Thymus (tissue), 14 donors: ENCODE measurements at places on chromosomes 5 and 9. TPM values are rescaled to one million over a fixed set of nuclear protein-coding genes. Genes with fewer than 3 reads are reported as not detected.

- H3K27ac ChIP-seq = no peak overlapping the region
- no peaks in the 10 kb centered on the region for H3K27me3 ChIP-seq
- peaks cover 2% of the 10 kb centered on the region for H3K4me1 ChIP-seq
- no peaks in the 10 kb centered on the region for H3K36me3 ChIP-seq
Measured at GRCh38 chr5:171757853-171758535, 27.6 kb upstream of the SMIM23 start.

DNA sequence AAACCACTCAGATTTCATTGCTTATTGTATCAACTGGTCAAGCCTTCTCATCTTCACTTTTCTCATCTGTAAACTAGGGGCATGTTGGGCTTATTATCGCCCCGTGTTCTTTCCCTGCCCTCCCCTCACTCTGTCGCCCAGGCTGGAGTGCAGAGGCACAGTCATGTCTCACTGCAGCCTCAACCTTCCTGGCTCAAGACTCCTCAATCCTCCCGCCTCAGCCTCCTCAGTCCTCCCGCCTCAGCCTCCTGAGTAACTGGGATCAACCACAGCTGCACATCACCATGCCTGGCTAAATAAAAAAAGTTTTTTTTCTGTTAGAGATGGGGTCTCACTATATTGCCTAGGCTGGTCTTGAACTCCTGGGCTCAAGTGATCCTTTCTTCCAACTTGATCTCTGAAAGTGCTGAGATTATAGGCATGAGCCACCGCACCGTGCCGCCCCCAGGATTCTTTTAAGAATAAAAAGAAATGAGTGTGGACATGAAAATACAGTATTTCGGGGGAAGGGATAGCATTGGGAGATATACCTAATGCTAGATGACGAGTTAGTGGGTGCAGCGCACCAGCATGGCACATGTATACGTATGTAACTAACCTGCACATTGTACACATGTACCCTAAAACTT lies 2.0 kb downstream of the MAML1 start:
- peaks cover 34% of the 10 kb centered on the region for H3K36me3 ChIP-seq
- H3K27me3 ChIP-seq = no peaks in the 10 kb centered on the region
- no peak for DNase-seq
- H3K4me1 ChIP-seq = peaks cover 10% of the 10 kb centered on the region
- peak overlapping the region; percentile 94 for H3K4me3 ChIP-seq
- H3K27ac ChIP-seq = no peak overlapping the region

GRCh38 chr9:118455788-118456187 lies 751.6 kb downstream of the TLR4 start:
- no peak overlapping the region for H3K27ac ChIP-seq
- no peaks in the 10 kb centered on the region for H3K27me3 ChIP-seq
- no peaks in the 10 kb centered on the region for H3K4me1 ChIP-seq

- peaks cover 15% of the 10 kb centered on the region for H3K4me1 ChIP-seq
- no peak overlapping the region for H3K27ac ChIP-seq
- no peak for DNase-seq
- H3K4me3 ChIP-seq = peak overlapping the region; percentile 67
Measured at GRCh38 chr9:128341435-128341849, 1.1 kb downstream of the SLC27A4 start.

DNA sequence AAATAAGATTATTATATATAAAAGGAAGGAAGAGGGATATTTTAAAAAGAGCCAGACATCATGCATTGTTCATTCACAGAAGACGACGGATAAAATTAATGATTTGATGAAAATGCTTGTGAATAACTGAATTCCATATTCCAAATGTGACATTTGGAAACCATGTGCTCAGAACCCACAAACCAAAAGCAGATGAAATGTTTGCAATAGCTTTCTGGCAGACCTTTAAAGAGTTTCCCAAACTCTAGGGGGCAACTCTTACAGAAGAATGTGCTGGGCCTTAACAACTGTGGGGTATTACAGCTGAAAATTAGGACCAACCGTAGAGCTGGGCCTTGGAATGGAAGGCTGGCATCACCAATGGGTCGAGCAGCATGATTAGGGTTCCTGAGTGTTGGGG lies 471.0 kb downstream of the EFNA5 start:
- DNase-seq = no peak
- H3K27ac ChIP-seq = no peak overlapping the region
- H3K27me3 ChIP-seq = no peaks in the 10 kb centered on the region
- no peak overlapping the region for H3K4me3 ChIP-seq
- H3K36me3 ChIP-seq = no peaks in the 10 kb centered on the region
- no peaks in the 10 kb centered on the region for H3K4me1 ChIP-seq

GRCh38 chr9:25205285-25205684 lies 473.0 kb downstream of the TUSC1 start:
- no peak overlapping the region for H3K4me3 ChIP-seq
- H3K27me3 ChIP-seq = no peaks in the 10 kb centered on the region
- no peak overlapping the region for H3K27ac ChIP-seq
- H3K4me1 ChIP-seq = no peaks in the 10 kb centered on the region
- DNase-seq = no peak

GRCh38 chr9:20033511-20033910 lies 244.7 kb upstream of the SLC24A2 start:
- no peaks in the 10 kb centered on the region for H3K36me3 ChIP-seq
- DNase-seq = no peak
- H3K4me3 ChIP-seq = no peak overlapping the region
- H3K27ac ChIP-seq = no peak overlapping the region
- H3K27me3 ChIP-seq = no peaks in the 10 kb centered on the region

- peak; percentile 33 for DNase-seq
- H3K36me3 ChIP-seq = no peaks in the 10 kb centered on the region
- peaks cover 40% of the 10 kb centered on the region for H3K27me3 ChIP-seq
- no peak overlapping the region for H3K27ac ChIP-seq
- H3K4me1 ChIP-seq = no peaks in the 10 kb centered on the region
Measured at GRCh38 chr9:129726322-129727160, 26.3 kb downstream of the PTGES start.

DNA sequence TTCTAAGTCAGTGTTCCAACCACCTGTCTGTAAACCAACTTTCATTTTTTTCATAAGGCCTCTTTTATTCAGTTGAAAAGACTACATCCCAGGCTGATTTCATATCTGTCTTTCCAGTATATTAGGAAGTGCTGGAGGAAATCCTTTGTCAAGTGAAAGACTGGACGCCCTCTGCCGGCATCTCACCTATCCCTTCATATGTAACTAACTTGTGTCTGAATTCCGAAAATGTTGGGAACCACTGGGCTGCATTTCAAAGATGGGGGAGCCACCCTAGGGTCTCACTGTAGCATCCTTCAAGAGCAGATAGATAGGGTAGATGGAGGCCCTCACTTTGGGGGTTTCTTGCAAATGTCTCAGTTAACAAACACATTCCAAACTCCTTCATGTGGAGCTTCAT lies 569.8 kb downstream of the CTNND2 start:
- H3K27ac ChIP-seq = no peak overlapping the region
- H3K36me3 ChIP-seq = no peaks in the 10 kb centered on the region
- H3K4me1 ChIP-seq = no peaks in the 10 kb centered on the region
- no peaks in the 10 kb centered on the region for H3K27me3 ChIP-seq
- H3K4me3 ChIP-seq = no peak overlapping the region

GRCh38 chr9:86749894-86750255 lies 197.4 kb downstream of the GAS1 start:
- H3K27me3 ChIP-seq = no peaks in the 10 kb centered on the region
- H3K36me3 ChIP-seq = no peaks in the 10 kb centered on the region
- no peak overlapping the region for H3K27ac ChIP-seq
- no peak overlapping the region for H3K4me3 ChIP-seq

DNA sequence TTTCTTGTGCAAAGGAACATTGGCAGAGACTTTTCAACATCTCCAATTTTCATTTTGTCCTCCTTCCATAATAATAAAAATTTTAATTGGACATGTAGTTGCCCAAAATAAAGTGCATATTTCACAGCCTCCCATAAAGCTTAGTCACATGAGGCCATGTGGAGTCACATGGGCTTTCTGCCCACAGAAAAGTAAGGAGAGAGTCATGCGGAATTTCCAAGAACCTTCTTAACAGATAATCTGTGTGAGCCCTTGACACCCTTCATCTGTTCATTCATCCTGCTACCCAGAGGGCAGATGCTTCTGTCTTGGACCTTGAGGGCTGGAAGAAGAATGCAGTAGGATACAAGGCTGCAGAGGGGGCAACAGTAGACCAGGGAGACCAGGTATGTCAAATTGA lies 60.7 kb downstream of the APTX start:
- H3K36me3 ChIP-seq = no peaks in the 10 kb centered on the region
- H3K4me3 ChIP-seq = no peak overlapping the region
- no peak for DNase-seq
- H3K27ac ChIP-seq = no peak overlapping the region
- no peaks in the 10 kb centered on the region for H3K27me3 ChIP-seq
- H3K4me1 ChIP-seq = no peaks in the 10 kb centered on the region

DNA sequence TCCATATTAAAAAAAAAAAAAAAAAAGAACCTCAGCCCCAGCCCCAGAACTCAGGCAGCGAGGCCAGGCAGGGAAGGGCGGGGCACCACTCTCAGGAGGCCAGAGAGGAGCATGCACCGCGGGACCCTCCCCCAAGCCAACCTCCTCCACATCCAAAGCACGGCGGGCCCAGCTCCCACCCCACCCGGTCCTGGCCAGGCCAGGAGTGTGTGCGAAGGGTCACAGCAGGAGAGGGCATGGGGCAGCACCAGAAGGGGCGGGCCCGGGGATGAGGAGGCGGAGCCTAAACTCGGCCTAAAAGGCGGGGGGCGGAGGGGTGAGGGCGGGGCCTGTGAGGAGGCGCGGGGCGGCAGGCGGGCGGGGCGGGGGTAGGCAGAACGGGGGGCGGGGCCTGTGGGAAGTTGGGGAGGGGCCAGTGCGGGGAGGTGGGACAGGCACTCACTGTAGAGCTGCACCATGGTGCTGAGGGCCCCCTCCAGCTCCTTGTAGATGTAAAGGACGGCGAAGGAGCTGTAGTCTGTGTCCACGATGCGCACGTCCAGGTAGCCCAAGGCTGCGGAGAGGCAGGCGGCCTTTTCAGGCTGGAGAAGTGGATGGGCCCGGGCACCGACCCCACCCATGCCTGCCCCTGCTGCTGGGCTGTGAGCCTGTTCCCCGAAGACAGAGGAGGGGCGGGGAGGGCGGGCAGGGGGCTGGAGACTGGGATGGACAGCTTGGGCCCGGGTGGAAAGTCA lies 1.2 kb downstream of the LCN15 start:
- DNase-seq = peak; percentile 63
- no peak overlapping the region for H3K27ac ChIP-seq
- H3K4me3 ChIP-seq = no peak overlapping the region
- H3K36me3 ChIP-seq = no peaks in the 10 kb centered on the region
- H3K27me3 ChIP-seq = peaks cover 31% of the 10 kb centered on the region
- H3K4me1 ChIP-seq = no peaks in the 10 kb centered on the region

GRCh38 chr5:145221416-145221815 lies 613.7 kb downstream of the PRELID2 start:
- no peak overlapping the region for H3K27ac ChIP-seq
- H3K4me3 ChIP-seq = no peak overlapping the region
- no peaks in the 10 kb centered on the region for H3K27me3 ChIP-seq
- no peaks in the 10 kb centered on the region for H3K36me3 ChIP-seq

DNA sequence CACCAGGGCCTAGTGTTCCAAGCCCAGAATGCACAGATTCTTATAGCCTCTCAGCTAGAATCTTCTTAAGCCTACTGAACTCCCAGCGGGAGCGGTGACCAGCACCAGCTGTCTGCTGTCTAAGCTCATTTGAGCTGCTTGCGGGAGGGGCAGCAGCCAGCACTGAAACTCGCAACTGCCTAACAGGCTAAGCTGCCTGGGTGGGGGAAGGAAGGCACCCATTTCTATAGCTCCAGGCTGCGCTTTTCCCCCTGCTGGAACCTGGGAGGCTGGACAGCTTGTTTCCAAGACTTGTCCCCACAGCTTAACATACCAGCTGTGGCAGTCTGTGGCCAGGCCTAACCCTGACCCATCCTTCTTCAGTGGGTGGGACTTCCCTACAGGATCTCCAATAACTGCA lies 512.9 kb downstream of the EFNA5 start:
- H3K4me1 ChIP-seq = no peaks in the 10 kb centered on the region
- no peaks in the 10 kb centered on the region for H3K36me3 ChIP-seq
- DNase-seq = no peak

DNA sequence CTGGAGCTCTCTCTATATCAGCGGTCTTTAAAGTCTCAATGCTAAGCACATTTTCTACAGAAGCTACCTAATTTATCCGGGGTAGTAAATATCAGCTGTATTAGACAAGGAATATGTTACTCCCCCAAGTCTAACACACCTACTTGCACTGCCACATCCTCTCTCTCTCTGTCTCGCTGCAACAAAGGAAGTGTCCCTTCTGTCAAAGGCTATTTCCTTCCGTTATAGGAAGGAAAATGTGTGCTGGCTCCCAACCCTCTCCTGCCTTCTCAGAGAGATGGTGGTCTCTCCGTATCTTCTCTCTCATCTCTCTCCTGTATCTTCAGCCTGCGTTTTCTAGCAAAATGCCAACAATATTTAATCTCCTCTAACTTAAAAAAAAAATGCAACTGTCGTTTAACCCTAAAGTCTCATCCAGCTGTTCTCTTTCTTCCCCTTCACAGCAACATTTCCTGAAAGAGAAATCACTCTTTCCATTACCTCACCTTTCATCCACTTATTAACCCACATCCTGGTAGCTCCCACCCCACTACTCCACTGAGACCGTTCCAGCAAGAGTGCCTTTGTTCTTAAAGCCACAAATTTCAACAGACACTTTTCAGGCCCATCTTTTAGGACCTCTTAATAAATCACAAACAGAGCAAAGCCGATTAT lies 2.3 kb downstream of the TTF1 start:
- peak overlapping the region; percentile 8 for H3K4me3 ChIP-seq
- no peak for DNase-seq
- peaks cover 19% of the 10 kb centered on the region for H3K4me1 ChIP-seq

DNA sequence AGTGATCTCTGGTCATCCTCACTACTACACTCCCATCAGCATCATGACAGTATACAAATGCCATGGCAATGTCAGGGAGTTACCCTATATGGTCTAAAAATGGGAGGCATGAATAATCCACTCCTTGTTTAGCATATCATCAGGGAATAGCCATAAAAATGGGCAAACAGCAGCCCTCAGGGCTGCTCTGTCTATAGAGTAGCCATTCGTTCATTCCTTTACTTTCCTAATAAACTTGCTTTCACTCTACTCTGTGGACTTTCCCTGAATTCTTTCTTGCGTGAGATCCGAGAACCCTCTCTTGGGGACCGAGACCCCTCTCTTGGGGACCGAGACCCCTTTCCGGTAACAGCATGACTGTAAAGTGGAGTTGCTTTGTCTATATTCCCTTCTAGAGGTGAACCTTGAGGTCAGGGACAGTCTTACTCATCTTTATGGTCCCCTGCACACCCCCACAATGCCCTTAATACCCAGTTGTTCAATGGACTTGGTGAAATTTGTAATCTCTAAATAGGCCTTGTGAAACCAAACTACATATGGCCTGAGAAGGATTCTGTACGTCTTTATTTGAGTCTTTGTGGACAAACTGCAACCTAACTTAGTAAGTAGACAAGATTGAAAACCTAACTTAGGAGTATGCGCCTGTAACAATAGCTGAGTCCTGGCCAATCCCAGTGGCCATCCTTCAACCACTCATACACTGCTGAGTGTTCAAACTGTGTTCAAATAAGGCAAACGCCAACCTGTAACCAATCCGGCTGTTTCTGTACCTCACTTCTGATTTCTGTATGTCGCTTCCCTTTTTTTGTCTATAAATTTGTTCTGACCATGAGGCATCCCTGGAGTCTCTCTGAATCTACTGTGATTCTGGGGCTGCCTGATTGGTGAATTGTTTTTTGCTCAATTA lies 32.3 kb upstream of the UBTD2 start:
- no peak for DNase-seq
- H3K27ac ChIP-seq = no peak overlapping the region
- H3K4me1 ChIP-seq = no peaks in the 10 kb centered on the region

Gene TAS2R1
- not detected for total RNA-seq

Gene MOB3B
- total RNA-seq = 2.3 TPM

Gene SLCO6A1
- 0.14 TPM for total RNA-seq

Gene FGF1
- 0.99 TPM for total RNA-seq

Gene COL5A1
- total RNA-seq = 7.6 TPM

Gene PDE6A
- total RNA-seq = under 0.01 TPM

Gene OR1Q1
- not detected for total RNA-seq

Gene BHMT
- total RNA-seq = 0.14 TPM

Gene SHOC1
- under 0.01 TPM for total RNA-seq

Gene LCN15
- 0.05 TPM for total RNA-seq

Gene CSF2
- total RNA-seq = 0.09 TPM
